ENCODE measurements at places on chromosomes 12 and 14.
A peak's percentile ranks its signal among the peaks of the same experiment; 100 is the strongest.

GRCh38 chr14:59630288-59630963 is 53.8 kb upstream of the CCDC175 start:
- DNase-seq, result peak; percentile 48

GRCh38 chr14:55867311-55867710 is 250.9 kb upstream of the PELI2 start:
- DNase-seq, result no peak

- no peak for DNase-seq
Measured at GRCh38 chr12:91887957-91888356, 257.7 kb downstream of the BTG1 start.

GRCh38 chr14:105120056-105120455 is 48.5 kb downstream of the JAG2 start:
- DNase-seq, result no peak

DNA sequence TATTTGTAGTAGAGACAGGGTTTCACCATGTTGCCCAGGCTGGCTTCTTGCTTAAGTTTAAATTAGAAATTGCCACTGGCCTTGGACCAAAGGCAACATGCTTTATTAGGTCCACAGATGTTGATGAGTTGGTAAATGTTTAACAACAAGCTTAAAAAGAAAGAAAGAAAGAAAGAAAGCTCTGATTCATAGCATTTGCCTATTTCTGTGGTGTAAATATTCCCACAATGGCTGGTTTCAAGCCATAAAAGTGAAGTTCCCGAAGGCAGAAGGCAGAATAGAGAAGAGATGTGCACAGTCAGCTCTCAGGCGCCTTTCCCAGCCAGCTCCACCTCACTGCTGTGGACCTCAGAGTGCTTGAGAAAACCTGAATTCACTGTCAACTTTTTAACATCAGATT is 26.4 kb downstream of the KCNK13 start:
- no peak for DNase-seq

DNA sequence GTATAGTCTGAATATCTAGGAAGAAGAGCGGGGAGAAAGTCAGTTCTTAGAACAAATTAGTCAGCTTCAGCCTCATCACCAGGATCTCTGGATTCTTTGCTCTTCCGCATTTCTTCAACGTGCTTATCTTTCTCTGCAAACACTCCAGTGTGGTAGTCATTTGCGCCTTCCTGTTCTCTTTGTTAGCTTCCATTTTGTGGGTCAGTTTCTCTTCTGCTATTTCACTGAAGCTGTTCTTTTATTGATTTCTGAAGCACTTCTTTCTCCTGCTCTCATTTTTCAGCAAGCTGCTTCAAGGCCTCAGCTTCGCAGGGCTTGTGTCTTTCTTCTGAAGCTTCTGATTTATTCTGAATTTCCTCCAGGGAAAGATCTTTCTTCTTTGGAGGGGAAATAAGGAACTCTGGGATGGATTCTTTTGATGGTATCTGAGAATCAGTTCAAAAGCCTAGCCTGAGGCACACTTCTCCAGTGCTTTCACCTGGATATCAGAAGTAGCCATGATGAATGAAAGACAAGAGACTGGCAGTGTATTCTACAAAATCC is 13.5 kb downstream of the AMN1 start:
- DNase-seq, result no peak

DNA sequence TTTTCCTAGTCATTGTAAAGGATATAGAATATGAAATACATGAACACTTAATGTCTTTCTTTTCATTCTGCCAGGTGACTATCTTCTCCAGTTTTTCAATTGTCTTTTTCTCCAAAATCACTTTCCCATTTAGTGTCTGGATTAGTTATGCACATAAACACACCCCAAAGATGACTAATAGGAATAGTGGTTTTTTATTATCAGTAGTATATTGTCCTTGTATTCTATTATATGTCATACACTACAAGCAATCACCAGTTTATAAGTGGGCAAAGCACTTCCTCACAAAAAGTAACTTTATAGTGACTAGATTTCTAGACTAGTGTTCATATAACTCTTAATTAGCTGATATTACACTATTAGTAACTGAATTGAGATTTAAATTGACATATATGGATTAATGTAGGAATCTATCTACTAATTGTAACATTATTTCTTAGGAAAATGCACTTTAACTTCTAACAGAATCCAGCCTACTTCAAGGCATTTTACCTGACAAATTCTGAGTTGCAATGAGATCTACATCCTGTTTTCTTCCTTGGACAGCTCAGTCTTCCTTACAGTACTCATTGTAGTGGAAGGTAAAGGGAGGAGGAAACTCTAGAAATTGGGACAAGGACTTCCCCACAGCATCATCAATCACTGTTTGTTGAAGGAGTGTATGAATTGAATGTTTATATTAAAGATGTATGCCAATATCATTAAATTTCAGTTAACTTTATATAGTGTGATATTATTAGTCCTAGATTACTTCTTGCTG is 186.1 kb upstream of the GARIN2 start:
- DNase-seq, result no peak

GRCh38 chr12:26109343-26109881 is 15.4 kb downstream of the BHLHE41 start:
- no peak for DNase-seq

DNA sequence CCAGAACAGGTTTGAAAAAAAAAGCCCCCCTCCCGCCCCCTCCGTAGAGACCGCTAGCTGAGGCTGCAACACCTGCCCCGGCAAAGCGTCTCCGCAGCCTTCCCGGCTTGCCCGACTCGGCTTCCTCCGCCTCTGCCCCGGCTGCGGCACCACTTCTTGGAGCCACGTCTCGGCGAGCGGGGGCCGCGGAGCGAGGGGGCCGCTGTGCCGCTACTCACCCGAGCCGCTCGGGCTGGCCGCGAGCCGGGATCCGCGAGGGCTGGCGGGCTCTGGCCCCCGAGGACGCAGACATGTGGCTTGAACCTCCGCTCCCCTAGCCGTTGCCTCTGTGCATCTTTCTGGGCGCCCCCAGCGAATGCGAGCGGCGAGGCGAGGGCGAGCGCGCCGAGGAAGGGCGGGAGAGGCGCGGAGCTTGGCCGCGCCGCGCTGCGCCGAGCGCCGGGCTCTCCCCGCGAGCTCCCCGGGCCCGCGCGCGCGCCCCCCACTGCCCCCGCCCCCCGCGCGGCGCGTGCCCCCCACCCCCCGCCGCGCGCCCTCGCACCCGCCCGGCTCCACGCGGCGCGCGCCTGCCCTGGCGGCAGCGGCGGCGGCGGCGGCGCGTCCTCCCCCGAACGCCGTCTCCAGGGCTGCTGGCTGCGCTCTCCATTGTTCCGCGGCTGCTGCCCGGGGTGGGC is 249.5 kb downstream of the APAF1 start:
- peak; percentile 23 for DNase-seq

DNA sequence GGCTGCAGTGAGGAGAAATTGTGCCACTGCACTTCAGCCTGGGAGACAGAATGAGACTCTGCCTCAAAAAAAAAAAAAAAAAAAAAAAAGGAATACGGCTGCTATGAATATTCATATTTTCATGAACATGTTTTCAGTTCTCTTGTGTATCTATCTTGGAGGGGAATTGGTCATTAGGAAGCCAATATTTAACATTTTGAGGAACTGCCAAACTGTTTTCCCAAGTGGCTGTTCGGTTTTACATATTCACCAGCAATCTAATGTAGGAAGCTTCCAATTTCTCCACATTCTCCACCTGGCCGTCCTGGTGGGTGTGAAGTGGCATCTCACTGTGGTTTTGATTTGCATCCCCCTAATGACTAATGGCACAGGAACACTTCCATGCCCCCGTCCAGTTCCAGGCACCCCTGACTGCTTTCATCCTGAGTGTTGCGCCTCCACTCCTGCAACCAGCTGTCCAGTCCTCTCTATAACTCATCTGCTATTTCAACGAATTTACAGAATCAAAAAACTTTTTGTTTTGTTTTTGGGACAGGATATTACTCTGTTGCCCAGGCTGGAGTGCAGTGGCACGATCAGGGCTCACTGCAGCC is 5.7 kb downstream of the STXBP6 start:
- no peak for DNase-seq

GRCh38 chr12:96425321-96425720 is 25.1 kb upstream of the CDK17 start:
- peak; percentile 86 for DNase-seq

DNA sequence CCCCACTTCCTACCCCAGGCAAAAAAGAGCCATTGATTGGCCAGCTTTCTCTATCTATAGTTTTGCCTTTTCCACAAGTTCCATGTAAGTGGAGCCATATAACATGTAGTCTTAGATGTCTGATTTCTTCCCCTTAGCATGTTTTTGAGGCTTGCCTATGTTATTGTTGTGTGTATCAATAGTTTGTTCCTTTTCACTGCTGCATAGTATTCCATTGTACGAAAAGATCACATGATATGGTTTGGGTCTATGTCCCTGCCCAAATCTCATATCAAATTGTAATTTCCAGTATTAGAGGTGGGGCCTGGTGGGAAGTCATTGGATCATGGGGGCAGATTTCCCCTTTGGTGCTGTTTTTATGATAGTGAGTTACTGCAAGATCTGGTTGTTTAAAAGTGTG is 93.6 kb upstream of the RFLNA start:
- no peak for DNase-seq

GRCh38 chr14:20274062-20274461 is 31.7 kb downstream of the TTC5 start:
- DNase-seq, result no peak

DNA sequence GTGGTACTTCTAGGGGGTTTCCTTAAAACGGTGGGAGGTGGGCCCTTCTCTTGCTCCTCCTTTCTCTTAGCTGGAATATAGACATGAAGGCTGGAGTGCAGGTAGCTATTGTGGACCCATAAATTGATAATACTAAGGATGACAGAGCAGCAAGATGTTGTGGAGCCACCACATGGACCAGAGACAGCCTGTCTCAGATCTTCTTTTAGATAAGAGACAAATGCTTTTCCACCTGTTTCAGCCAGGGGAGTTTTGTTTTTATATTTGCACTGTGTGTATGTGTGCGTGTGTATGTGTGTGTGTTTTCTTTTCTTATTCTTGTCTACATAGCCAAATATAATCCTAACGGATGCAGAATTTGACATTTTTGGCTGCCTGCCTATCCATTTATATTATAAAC is 62.9 kb upstream of the HIF1A start:
- DNase-seq, result no peak

DNA sequence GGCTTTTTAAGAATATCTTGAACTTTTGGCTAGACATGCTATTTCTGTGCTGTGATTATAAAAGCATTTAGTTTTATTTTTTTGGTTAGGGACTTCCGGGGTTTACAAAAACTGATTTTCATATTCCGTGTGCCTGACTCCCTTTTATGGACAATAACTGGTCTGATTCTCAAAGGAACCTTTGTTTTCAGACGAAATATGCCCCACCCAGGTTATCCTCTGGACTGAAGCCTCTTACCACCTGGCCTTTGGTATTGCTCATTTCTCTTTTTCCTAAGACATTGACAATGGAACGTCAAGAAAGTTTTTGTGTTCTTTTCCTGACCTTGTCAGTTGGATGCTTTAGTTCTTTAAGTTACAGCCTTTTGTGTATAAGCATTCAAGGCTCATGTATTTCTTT is 10.8 kb downstream of the TIGAR start:
- no peak for DNase-seq

GRCh38 chr12:9762369-9762768 is 1.7 kb upstream of the CD69 start:
- no peak for DNase-seq

- DNase-seq, result no peak
Measured at GRCh38 chr12:117778656-117779055, 190.1 kb downstream of the KSR2 start.

DNA sequence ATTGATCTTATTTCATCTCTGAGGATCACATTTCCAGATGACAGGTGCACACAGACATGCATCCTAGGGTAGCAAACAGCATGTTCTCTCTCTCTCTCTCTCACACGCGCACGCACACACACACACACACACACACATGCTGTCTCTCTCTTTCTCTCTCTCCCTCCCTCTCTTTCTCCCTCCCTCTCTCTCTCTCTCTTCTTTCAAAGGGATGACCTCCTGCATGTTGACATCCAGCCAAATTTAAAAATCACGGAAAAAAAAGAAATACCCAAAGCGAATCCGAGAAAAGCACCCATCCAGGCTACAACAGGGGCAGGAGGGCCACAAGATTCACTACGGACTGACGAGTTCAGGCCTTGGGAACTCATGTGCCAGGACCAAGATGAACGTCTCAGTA is 2.3 kb downstream of the KSR2 start:
- DNase-seq, result no peak

DNA sequence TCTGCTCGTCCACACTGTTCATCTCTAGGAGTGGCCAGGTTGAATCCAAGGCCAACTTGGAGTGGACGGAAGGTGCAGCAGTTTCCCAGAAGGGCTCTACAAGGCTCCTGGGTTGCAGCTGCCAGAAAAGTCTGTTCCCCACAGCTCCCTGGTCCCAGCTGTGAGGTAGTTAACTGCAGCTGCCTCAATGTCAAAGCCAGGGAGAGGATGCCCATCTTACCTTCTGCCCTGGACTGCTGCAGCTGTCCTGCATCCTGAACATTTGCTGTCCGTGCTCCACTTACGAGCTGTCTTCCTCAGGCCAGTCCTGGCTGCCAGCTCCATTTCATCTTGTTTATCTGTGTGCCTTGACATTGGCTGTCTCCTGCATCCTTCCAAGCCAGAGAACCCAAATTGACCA is 227.3 kb downstream of the SLC41A2 start:
- DNase-seq, result no peak

- DNase-seq, result peak; percentile 72
Measured at GRCh38 chr12:49043856-49044258, 16.7 kb downstream of the KMT2D start.

GRCh38 chr12:111838353-111838752 is 3.7 kb upstream of the MAPKAPK5 start:
- DNase-seq, result no peak

DNA sequence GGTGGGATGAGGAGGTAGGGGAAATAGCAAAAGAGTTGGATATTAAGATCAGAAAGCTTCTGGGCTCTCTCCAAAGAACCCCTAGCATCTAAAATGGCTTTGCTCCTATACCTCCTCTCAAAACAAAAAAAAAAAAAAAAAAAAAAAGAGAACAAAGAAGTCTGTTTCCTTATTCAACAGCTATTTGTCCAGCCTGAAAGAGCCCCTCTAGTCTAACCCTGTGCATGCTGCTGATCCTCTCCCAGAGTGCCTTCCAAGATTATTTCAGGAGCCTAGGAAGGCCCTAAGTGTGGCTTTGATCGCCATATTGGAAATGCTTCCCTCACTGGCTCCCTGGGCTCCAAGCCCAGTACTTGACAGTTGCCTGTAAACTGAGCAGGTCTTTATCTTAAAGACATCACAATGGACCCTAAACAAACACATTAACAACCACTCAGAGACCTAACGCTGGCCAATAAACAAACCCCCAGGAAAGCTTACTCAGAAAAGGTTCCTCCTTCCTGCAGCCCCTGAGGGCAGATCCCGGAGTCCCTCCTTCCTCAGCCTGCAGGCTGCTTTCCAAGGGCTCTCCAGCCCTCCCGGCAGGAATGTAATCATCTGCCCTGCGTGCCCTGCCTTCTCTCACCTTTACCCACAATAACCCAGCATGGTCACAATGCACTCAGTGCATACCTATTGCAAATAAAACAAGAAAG is 17.4 kb upstream of the COL2A1 start:
- no peak for DNase-seq

- DNase-seq, result peak; percentile 24
Measured at GRCh38 chr12:24600996-24601395, 347.9 kb downstream of the BCAT1 start.

- no peak for DNase-seq
Measured at GRCh38 chr12:95177201-95177768, 40.0 kb downstream of the FGD6 start.
